ENCODE measurements at places on chromosomes 5 and 9.

DNA sequence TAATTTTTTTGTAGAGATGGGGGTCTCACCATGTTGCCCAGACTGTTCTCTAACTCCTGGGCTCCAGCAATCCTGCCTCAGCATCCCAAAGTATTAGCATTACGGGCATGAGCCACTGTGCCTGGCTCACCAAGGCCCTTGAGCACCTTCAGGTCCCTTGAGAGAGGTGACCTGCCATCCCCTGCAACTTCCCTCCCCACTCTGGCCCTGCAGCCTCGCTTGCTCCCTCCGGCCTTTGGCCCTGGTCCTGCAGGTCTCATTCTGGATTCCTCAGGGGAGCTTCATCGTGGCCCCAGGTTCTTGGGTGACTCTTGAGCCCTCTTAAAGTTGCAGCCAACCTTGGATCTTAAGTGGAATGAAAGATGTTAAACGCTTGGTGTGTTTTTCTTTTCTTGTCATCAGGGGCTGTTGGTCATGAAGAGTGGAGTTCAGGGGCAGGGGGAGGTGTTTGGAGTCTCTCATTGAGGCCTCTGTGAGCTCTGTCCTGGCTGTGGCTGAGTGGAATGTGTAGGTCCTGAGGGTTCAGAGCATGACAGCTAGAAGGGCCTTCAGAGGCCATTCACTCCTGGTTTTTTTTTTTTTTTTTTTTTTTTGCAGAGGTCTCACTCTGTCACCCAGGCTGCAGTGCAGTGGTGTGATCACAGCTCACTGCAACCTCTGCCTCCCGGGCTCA is 33.0 kb downstream of the PPARGC1B start:
- no peak for DNase-seq

- DNase-seq = no peak
Measured at GRCh38 chr5:8683496-8683895, 814.5 kb downstream of the MTRR start.

- DNase-seq = no peak
Measured at GRCh38 chr5:160767062-160767461, 84.9 kb downstream of the ATP10B start.

DNA sequence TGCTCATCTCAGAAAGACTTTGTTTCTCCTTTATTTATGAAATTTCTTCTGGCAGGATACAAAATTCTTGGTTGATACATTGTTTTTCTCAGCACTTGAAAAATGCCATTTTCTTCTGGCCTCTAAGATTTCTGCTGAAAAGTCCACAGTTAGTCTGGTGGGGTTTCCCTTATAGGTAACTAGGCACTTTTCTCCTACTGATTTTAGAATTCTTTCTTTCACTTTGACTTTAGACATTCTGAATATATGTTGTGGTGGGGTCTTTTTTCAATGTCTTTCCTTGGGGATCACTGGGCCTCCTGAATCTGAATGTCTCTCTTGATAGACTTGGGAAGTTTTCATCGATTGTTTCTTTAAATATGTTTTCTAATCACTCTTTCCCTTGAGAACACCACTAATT is 79.6 kb downstream of the CETN3 start:
- DNase-seq = no peak

DNA sequence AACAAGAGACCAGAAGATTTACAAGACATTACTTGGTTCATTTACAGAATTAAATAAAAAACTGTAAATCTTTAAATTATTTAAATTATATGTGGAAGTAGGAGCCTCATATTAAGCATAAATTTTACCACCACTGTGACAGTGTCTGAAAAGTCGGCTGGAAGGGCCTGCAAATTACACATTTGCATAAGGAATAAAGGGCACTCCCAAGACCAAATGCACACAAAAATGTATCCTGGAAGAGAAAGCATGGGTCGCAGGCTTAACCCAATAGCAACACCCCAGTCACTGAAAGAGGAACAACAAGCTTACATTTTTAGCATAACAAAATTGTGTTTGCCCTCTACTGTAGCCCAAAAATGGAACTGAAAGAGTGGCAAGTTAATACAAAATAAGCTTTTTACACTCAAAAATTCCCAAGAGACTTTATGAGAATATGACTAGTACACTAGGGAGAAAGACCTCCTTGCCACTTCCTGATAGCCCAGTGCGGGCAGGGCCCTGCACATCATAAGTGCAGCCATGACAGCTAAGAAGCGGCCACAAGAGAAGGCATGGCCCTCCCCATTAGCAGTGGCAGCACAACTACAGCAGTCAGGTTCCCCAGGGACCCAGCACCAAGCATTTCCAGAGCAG is 482.0 kb downstream of the DTWD2 start:
- DNase-seq = no peak

- no peak for DNase-seq
Measured at GRCh38 chr5:138685193-138685745, 68.0 kb upstream of the CTNNA1 start.

- DNase-seq = peak; percentile 84
Measured at GRCh38 chr5:32193591-32193990, 19.5 kb upstream of the GOLPH3 start.

DNA sequence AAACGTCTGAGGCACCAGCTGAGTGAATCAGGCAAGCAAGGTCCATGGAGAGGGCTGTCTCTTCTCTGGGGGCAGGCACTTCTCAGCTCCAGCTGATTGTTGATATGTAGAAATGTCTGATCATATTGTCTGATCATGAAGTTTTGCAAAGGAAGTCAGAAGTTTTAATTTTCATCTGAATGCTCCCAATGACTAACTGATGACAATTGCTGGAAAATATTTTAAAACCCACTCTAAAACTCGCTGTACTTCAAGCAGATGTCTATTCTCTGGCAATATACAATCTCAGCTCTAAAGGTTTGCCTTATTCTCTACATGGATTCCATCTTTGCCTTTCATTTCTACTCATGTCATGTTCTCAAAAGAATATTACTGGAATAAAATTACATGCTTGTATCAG is 12.7 kb downstream of the PLK2 start:
- DNase-seq = no peak

DNA sequence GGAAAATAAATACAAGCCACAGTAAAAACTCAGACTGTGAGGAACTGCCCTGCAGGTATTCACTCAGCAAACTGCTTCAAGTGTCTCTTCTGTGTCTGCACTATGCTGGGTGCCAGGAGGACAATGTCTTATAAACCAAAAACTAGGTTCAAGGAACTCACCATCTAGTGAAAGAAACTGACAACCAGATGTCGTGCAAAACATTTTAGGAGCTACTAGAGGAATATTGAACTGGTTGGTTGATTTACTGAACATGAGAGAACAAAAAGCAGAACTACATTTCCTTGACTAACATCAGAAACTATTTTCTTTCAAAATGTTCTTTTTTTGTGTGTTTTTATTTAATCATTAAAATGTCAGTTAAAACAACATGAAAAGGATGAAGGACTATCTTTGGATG is 35.2 kb downstream of the ZNF366 start:
- DNase-seq = no peak

GRCh38 chr9:27586304-27586703 is 13.0 kb upstream of the C9orf72 start:
- DNase-seq = no peak

DNA sequence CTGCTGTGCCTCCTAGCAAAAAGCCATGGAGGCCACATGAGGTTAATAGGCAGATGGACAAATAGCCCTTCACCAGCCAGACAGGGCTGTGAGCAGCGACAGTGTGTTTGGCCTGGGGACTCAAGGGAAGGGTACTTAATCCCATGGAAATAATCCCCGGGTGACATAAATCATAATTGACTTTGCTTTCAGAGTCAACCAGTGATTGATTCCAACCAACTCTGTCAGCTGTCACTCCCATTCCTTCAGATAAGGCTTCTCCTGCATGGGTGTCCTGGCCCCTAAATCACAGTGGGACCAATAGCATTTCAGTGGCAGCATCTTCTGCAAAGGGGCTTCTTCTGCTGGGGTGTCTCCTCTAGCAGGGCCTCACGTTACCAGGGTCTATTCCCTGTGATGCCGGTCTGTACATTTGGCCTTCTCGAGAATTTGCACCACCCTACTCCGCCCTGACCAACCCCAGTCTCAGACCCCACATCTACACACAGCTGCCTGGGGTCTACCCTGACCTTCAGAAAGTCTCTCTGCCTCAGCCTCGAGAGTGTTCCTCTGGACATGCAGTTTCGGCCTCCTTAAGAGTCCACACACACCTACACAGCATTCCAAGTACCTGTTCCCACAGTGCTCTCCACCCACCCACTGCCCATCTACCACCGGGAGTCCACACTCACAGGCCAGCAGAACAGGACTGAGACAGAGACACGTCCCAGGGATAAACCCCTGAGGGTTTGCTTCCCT is 3.7 kb downstream of the CLTB start:
- no peak for DNase-seq

DNA sequence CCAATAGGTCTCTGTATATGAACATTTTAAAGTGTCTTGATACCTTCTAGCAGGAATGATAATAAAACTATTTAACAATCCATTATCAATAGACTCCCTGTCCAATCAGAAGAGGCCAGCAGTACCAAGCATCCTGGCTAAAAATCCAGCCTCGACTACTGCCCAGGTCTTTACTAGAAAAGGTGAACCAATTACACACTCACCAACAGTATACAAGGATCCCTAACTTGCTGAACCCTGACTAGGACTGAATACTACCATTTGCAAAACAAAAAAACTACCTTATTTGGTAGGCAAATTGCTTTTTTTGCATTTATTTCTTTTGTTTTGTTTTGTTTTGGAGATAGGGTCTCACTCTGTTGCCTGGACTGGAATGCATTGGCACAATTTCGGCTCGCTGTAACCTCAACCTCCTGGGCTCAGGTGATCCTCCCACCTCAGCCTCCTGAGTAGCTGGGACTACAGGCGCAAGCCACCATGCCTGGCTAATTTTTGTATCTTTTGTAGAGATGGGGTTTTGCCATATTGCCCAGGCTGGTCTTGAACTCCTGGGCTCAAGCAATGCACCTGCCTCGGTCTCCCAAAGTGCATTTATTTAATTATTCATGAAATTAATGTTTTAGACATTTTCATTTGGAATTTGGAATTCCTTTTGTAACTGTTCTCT is 27.5 kb downstream of the FNBP1 start:
- DNase-seq = no peak

DNA sequence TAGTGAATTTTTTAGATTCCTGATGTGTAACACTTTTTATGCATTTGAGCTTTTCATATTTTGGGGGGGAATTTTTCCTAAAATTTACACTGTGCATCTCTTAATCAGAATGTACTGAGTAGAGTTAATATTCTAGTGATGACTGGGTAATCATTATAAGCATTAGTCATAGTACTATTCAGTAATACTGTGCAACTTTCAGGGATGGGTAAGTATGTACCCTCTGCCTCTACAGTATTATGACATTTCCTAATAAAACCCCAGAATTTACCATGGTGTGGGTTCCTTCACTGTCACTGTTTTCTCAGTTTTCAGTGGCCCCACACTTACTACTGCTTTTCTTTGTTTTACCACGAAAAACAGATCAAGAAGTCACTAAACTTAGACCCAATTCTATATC is 2.8 kb upstream of the CMYA5 start:
- DNase-seq = no peak

- DNase-seq = no peak
Measured at GRCh38 chr5:98899456-98899855, 29.4 kb downstream of the CHD1 start.

DNA sequence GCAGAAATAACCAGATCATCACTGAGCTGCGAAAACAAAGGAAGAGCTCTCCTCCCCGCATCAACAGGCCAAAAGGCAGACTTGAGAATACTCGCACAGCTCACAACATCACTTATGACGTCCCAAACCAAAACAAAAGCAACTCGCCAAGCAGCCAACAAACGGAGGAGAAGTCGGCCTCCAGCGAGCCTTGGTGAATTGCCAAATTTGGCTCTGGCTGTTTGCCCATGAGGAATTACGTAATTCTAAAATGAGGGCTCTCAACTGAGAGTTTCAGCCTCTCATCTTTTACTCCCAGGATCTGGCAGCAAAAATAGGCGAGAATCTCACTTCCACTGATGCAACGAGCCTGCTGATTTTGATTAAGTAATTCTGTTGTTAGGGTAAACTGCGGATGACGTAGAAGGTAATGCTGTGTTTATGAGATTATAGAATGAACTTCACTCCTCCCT is 51.7 kb upstream of the SEMA6A start:
- DNase-seq = no peak

DNA sequence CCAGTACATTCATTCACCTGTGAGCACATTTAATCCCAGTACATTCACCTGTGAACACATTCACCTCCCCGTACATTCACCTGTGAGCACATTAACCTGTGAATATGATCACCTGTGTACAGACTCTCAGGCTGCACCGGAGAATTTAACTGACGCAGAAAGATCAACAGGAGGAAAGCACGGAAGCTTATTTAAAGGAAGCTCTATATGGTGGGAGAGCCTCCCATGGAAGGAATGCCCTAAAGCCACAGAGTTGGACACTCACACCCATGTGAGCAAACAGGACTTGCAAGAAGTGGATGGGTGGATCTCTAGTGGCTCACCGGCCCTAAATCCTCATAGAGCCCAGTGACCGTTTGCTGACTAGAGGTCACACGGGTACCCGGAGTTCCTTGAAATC is 38.2 kb downstream of the TRIP13 start:
- DNase-seq = no peak

DNA sequence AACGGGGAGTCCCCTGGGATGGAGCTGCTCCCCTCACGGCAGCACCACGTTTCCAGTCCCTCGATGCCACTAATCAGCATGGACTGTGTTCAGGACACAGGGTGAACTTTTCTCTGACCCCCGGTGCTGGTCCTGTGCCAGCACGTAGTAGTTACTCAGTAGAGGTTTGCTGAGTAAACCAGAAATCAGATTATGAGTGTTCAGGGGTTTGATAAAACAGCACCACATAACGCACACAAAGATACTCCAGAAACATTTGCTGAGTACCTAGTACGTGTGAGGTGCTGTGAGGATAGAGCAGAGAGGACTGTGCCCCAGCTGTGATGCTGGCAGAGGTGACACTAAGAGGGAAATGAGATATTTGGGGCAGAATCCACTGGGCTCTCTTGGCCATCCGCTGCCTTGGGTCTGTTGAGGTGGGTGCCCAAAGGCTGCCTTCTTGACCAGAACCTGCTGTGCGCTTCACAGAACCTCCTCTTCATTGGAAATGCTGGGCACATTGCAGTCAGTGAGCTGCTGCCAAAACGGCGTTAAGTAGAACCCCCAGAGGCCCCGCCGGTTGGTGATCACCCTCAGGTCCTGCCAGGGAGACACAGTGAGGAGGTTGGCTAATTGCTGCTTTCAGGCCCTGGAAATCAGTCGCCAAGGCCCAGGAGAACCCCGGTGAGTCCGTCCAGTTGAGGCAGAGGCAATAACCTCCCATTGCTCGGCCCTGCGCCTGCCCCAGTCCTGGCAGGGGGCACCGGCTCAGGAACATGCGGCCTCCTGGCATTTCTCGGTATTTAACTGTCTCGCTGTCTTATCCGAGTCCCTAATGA is 49.4 kb downstream of the NEURL1B start:
- no peak for DNase-seq
